Activated T-cell treated with anti-CD3 and anti-CD28 coated beads, Interleukin-2, amount 50 U/mL, for 72 hours (primary cell): ENCODE measurements at places on chromosomes 2 and 18. TPM values are rescaled to one million over a fixed set of nuclear protein-coding genes. Genes with fewer than 3 reads are reported as not detected.
A peak's percentile ranks its signal among the peaks of the same experiment; 100 is the strongest.

The CYP1B1 gene
- 24.3 TPM for total RNA-seq

GRCh38 chr2:144967961-144968360, 448.0 kb upstream of the ZEB2 start:
- DNase-seq, result no peak

GRCh38 chr2:41963661-41964525, 83.9 kb upstream of the PKDCC start:
- no peak for DNase-seq

The NGEF gene
- 2.3 TPM for total RNA-seq

- DNase-seq, result no peak
These were observed 14.1 kb upstream of the KLHL41 start for GRCh38 chr2:169495310-169495928.

DNA sequence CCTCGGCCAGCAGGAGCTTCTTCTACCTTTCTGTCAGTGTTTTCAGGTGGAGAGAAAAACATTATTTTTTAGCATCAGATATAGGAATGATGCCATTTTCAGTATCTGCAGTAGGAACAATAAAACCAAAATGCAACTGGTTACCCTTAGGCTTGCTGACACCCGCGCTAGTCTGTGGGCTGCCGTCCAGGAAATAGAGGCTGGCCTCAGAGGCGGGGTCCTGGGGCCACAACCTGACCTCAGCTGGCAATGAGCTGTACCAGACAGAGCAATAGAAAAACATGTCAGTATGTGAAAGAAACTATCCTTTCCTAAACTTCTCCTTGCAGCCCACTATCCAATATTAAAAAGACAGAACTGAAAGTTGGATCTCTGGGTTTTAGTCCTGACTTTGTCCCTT, 4.6 kb upstream of the ST6GAL2 start:
- DNase-seq, result no peak

The REG3G gene
- total RNA-seq, result not detected

DNA sequence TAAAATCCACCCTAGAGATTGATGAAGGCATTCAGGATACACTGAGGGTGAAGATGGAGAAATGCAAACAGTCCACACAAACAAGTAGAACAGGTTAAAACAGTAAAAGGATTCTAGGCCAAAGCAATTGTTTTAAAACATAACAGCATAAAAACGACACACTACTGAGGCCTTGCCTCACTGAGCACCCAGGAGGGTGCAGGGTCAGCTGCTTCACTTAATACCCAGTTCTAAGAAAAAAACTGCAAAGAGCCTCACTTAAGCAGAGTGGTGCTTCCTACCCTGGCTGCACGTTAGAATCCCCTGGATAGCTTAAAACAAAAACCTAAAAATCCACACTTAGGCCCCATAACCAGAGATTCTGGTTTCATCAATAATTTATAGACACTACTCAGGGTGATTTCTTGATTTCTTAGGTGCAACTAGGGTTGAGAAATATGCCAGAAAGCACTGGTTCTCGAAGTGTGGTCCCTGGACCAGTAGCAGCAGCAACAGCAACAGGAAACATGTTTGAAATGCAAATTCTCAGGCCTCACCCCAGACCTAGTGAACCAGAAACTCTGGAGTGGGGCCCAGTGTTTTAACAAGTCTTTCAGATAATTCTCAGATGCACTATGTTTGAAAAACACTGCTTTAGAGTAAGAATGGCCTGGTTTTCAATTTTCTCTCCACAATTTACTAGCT, 279.1 kb downstream of the ZEB2 start:
- no peak for DNase-seq

DNA sequence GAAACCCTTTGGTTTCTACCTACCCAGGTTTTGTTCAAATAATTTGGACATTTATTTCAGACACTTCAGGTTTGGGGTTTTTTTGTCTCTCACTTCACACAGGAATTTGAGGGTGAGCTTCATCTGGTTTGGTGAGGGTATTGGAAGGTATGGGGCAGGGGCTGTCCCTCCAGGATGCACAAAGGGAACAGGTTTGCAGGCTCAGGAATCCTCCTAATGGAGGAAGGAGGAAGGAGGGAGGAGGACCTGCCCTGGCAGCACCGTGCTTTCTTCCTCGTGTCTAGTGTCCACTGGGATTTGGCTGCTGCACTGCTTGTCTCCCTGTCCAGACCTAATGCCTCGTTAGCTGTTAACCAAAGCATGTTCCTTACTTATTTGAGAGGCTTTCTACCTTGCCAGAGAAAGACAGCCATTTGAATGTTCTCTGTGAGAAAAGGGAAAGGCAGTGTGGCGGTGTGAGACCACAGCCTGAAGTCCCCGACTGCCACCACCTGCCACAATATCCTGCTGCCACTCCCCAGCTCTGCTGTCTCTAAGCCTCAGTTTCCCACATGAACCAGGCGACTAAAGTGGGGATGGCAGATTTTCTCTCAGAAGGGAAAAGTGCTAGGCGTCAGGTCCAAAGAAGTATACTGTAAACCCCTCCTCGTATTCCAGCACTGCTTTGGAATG, 2.2 kb upstream of the SLC4A5 start:
- no peak for DNase-seq

The SP140 gene
- 102 TPM for total RNA-seq

- DNase-seq, result peak; percentile 61
These were observed 37.7 kb upstream of the MEX3C start for GRCh38 chr18:51235009-51235789.

- no peak for DNase-seq
These were observed 1081.3 kb upstream of the TMEFF2 start for GRCh38 chr2:193276069-193276468.

GRCh38 chr2:88608184-88608583, 19.1 kb downstream of the EIF2AK3 start:
- DNase-seq, result no peak

The AKAIN1 gene
- total RNA-seq, result not detected

GRCh38 chr2:233443511-233444183, 89.4 kb downstream of the DGKD start:
- peak; percentile 80 for DNase-seq

GRCh38 chr2:232581725-232582124, 31.2 kb downstream of the EIF4E2 start:
- DNase-seq, result no peak
